ENCODE measurements at places on chromosomes 3 and 15.

DNA sequence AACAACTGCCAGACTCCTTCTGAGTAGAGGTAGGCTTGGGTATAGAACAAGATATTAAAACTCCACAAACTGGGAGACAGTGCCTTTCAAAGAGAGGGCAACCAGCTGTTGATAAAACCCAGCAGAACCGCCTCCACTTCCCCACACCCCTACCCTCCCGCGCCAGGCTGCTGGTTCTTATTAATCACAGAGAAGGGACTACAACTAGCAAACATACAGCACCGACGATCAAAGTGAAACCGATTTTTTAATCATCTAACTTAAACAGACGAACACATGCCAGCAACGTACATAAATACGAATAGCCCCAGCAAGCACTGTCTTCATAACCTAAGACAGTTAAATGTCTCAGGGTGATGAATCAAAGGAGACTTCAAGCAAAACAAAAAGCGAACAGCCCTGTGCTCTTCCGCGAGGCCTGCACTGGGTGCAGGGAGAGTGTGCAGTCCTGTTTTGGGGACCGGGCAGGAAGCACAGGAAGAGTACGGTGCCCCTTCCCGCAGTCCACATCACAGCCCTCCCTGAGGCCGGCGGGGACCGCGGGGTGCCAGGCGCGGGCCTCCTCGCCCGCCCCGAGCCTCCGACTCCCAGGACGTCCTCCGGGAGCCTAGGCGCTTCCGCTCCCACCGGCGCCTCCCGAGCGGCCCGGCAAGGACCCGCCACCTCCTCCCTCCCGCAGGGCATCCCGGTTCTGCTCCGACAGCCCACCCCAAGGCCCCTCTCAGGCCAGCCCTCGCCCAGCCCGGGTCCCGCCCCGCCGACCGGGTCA is 75.1 kb upstream of the VGLL4 start:
- peak; percentile 49 for DNase-seq

DNA sequence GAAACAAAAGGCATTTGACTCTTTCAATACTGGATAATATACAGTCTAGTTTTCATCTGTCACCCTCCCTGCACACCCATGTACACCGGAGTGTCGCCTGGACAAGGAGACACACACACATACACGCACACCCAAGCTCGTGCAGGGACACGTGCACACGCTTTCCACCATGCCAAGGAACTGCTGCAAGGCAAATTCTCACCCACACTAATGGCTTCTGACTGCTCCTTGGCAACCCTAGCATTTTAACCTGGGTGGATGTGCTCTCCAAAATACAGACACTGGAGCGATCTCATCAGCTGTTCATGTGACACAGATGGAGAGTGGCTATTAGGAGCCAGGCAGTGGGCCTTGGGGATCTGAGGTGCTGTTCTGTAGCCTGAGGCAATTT is 61.6 kb downstream of the MEIS2 start:
- no peak for DNase-seq

GRCh38 chr15:65424683-65425082 is 1.9 kb upstream of the IGDCC4 start:
- DNase-seq: no peak

GRCh38 chr15:59946084-59946483 is 58.0 kb upstream of the FOXB1 start:
- DNase-seq: no peak

GRCh38 chr3:44762170-44762677 is 630 bp downstream of the KIF15 start:
- no peak for DNase-seq

- DNase-seq: peak; percentile 27
Observed at GRCh38 chr3:194255252-194256039, 95.7 kb downstream of the CPN2 start.

DNA sequence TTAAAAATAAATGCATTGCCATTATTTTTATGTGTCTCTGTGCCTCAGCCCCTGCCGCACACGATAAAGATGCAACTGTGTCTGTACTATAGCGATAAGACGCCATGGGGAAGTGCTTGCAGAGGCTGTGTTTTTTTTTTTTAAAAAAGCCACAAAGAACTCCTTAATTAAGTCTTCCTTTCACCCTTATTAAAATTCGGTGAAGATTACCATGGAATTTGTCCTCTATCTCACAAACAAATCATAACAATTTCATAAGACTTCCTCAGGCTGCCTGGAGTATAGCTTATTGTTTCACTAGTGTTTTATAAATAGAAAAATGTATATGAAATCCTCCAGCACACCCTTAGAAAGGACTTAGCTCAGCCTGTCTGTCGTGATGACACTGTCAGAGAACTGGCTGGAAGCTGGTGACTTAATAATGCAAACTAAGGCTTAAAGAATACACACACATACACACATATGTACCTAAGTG is 374.8 kb upstream of the SLCO3A1 start:
- no peak for DNase-seq

DNA sequence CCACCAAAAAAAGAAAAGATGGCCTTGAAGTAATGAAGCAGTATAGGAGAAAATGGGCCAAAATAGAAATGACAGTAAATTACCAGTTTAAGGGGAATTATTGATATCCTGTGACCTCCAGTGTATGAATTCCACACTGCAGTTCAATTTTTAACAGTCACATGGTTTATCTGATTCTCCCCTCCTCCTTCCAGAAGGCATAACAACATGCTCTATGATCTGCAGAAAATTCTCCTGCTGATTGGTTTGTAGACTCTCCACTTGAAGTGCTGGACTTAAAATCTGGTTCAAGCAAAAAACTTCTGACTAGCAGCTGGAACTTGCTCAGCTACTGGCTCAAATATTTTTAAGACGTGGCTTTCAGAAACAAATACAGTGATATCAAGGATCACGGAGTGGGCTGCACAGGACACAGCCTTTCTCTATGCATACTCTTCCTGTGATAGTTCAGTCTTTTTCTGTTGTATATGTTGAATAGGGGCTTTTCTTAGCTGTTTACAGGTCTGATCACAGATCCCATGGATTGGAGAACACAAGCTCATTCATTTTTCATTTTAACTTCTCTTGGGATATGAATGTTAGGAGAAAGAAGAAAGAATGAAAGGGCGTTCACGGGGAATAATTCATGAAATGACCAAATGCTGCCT is 211.5 kb downstream of the LSAMP start:
- no peak for DNase-seq

GRCh38 chr3:122398920-122399319 is 14.9 kb downstream of the FAM162A start:
- no peak for DNase-seq

- peak; percentile 90 for DNase-seq
Observed at GRCh38 chr15:74799856-74800558, 12.6 kb upstream of the LMAN1L start.

DNA sequence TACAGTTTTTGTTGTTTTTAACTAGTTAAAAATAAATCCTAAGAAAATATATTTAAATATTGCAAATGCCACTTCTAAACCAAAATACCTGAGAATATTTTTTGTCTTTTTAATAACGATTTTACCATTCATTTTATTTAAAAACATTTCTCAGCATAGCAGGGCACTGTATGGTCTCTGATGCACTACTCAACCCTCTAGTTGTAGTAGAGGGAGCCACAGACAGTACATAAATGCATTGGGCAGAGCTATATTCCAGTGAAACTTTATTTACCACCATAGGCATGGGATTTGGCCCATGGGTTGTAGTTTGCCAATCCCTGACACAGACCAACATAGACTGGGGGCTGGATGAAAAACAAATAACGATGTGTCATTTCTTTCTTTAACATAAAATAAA is 214.4 kb upstream of the UBE2E1 start:
- no peak for DNase-seq

GRCh38 chr15:39318231-39318630 is 262.6 kb upstream of the THBS1 start:
- no peak for DNase-seq

GRCh38 chr3:161409069-161409468 is 37.8 kb upstream of the SPTSSB start:
- peak; percentile 57 for DNase-seq

Data from CD4-positive, alpha-beta T cell treated with Interleukin-2 at 100 ng/mL for 4 hours (primary cell).